NT2/D1 (cell line): ENCODE measurements at places on chromosomes 3 and 15.

DNA sequence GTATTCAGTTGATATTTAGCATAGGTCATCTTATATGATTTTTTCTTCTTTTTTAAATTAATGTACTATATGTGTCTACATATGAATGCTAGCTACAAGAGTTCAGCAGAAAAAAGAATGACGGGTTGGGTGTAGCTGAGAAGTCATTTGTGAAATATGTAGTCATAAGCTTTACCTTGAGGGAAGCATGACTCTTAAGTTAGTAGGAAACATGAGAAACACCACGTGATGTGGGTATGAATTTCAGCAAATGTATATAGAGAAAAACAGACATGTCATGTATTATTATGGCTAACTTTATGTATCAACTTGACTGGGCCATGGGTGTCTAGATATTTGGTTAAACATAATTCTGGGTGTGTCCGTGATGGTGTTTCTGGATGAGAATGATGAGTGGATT is 125.0 kb downstream of the RAP2B start:
- no peak for DNase-seq

DNA sequence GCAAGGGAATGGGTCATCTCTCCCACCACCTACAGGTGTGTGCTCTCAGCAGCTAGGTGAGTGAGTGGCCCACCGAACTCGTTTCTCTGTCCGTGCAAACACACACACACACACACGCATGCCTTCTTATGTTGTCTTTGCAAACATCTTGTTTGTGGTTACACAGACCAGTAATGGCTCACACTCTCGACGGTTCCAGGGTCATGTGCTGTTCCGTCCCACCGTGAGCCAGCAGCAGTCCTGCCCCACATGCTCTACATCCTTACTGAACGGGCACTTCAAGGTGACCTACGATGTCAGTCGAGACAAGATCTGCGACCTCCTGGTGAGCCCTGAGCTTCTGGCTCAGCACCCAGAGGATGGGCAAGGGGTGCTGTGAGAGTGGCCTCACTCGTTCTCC is 4.3 kb downstream of the ITIH1 start:
- no peak for DNase-seq

DNA sequence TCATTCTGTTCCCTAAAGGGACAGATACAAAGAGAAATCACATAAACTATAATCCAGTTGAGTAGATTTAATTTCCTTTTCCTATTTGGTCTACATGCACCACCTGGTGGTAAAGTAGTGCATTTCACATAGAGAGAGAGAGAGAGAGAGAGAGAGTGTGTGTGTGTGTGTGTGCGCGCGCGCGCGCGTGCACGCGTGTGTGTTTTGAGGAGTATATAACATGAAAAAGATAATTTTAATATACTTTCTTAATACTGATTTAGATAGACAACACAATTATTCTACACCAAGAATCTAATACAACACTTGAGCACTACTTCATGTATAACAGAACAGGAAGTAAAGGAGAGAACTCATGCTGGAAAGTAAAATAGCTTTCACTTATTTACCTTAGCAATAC is 1.1 kb upstream of the FGF7 start:
- peak; percentile 13 for DNase-seq

- no peak for DNase-seq
Measured at GRCh38 chr3:101149251-101149650, 156.0 kb upstream of the ABI3BP start.

DNA sequence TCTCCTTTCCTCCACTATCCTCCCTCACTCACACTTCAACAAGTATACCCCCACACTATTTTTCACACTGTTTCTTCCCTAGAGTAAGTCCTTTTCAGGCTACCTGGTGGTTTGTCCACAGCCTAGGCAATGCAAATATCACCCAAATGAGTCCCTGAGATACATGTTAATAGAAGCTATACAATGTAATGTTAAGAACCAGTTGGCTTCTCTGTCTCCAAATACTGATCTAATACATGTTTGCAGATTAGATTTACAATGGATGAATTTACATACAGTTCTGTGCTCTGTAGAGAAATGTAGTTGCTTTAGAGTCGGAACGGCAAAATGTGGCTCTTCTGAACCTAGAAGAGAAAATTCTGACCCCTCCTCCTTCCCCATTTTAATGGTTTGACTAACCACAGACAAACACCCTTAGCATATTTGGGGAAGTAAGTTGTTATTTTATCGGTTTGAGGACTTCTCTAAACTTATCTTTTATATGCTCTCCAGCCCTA is 63.6 kb upstream of the MBNL1 start:
- DNase-seq: no peak

- no peak for DNase-seq
Measured at GRCh38 chr3:95184038-95184437, 1121.2 kb downstream of the NSUN3 start.

DNA sequence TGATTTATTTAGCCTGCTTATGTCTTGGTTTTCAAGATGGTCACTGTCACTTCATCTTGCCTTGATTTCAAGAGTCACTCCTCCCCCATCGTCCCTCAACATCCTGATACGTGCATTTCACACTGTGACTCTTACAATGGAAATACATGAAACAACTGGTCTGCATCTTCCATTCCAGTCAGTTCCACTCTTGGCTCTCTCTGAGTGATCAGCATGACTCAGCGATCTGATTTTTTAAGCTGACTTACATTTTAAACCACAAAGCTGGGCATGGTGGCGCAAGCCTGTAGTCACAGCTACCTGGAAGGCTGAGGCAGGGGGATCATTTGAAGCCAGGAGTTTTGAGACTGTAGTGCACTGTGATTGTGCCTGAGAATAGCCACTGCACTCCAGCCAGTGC is 271.2 kb upstream of the ROPN1 start:
- DNase-seq: no peak

GRCh38 chr3:29936054-29936453 is 655.2 kb downstream of the RBMS3 start:
- no peak for DNase-seq

DNA sequence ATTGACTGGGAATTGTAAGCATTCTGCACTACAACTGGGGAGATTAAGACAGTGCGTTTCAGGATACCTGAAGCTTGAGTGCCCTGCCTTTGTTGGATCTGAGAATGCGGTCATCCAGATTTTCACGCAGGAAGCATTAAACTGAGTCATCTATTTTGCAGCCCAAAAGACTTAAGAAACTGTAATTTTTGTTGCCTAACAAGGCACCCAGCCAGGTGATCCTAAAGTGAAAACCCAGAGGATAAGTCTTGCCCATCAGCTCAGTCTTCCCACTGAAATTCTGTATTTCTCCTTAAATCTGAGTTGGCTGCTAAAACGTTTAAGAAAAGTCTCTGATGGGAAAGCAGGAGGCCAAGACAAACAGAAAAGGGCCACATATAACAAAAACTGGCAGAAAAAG is 242.5 kb upstream of the TMCO5A start:
- no peak for DNase-seq

- peak; percentile 18 for DNase-seq
Measured at GRCh38 chr3:127288921-127289705, 1.3 kb upstream of the PRR20G start.

DNA sequence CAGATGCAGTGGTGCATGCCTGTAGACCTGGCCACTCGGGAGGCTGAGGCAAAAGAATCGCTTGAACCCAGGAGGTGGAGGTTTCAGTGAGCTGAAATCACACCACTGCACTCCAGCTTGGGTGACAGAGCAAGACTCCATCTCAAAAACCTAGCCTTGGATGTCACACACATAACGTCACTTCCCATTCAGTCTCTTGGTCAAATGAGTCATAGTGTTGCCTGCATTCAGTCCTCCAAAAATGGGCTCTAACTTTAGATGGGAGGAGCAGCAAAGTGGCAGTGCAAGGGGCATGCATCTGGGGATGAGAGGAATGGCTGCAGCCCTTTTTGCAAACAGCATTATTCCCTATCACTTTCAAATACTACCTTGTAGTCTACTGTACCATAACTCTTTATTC is 62.9 kb upstream of the AGBL1 start:
- no peak for DNase-seq

- no peak for DNase-seq
Measured at GRCh38 chr15:22887157-22887951, 48.9 kb downstream of the NIPA2 start.

DNA sequence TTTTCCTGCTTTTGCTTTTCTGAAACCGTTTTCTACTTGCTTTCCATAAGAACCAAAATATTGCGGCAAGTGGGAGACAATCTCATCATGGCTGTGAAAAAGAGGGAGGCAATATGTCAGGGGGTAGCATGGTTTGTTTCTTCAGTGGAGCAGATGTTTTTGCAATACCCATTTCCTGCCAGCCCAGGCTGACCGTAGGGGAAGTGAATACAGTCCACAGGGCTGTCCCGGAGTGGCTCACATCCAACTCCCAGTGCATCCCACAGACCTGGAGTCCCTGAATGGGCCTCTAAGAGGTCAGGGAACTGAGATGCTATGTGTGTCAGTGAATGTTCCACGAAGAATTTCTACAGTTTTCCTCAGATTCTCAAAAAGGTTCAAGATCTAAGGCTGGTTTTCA is 69.6 kb downstream of the EPHB1 start:
- no peak for DNase-seq

GRCh38 chr3:57006179-57006657 is 54.2 kb upstream of the SPATA12 start:
- no peak for DNase-seq

DNA sequence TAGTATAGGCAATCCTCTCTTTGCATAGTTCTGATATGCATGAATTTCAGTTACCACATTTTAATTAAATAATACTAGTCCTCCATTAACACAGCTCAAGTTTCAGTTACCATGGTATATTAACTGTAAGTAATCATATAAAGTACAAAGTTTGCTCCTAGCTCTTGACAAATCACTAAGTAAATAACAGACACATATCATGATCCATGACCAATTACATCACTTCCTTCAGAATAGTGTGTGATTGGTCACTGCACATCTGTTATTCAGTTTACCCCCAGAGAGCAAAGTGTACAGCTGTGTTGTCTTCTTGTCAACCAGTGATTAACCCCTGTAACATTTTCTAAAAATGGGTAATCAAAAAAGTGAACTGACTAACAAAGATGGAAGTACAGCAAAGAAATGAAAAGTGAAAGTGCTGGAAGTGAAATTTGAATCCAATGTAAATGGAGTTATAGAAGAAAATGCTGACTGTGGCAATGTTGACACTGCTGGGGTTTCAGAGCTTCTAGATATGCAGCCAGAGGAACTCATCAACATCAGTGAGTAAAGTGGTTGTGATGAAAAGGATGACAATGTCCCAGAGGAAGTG is 30.2 kb upstream of the LEKR1 start:
- DNase-seq: no peak

GRCh38 chr3:101992863-101993262 is 143.5 kb downstream of the NFKBIZ start:
- no peak for DNase-seq

GRCh38 chr3:117268318-117268717 is 558.7 kb downstream of the TUSC7 start:
- DNase-seq: no peak

DNA sequence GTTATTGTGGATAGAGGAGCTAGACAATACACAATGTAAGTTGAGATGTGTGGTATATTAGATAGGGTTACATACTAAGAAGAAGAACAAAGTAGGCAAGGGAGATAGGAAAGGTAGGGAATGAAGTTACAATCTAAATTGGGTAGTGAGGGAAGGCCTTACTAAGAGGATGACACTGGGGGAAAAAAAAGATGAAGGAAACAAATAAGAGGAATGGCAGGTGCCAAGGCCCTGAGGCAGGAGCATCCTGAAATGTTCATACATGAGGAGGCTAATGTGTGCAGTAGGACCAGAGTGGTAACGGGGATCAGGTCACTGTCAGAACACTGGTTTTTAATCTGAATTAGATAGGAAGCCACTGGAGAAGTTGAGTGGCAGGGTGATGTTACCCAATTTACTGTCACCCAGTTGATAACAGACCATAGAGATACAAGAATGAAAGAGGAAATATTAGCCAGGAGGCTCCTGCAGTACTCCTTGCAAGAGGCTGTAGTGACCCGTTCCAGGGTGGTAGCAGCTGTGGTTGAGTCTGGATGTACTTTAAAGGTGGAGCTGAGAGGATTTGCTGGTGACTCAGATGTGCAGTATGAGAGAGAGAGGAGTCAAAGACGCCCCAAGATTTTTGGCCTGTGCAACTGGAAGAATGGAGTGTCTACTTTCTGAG is 14.4 kb downstream of the RTP1 start:
- no peak for DNase-seq

- DNase-seq: no peak
Measured at GRCh38 chr15:69422336-69422895, 8.3 kb downstream of the KIF23 start.

DNA sequence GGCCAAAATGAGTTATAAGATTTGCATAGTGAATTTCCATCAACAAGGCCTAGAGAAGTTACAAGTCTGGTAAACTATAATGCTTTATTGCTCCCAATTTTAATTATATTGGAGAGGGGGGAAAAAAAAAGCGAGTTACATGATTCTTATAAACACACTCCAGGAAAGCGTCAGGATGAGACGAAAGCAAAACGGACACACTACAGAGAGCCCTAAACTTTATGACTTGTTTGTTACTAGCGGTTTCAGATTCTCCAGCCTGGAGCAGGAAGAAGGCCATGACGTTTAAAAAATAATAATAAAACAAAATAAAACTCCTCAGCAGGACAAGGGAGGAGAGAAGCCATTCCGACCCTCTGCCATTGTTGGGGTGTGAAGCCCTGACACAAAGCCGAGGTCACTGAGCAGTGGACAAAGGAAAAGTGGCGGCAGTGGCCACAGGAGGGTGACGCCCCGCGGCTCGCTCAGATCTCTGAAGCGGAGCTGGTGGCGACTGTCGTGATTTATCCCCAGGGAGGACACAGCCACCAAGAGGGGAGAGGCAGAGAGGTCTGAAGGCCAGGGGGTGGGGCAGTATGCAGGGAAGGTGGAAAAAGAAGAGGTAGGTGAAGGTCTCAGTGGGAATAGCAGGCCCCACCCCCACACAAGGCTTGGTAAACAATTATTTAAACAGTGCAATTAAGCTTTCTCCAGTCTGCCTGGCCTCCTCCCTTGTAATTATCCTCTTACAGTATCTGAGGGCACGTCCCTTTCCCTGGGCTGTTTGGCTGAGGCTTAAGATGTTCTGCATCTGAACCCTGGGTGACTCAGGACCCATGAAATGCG is 45.3 kb downstream of the ADAMTS9 start:
- DNase-seq: no peak

GRCh38 chr3:50450209-50450921 is 53.1 kb downstream of the CACNA2D2 start:
- DNase-seq: no peak

DNA sequence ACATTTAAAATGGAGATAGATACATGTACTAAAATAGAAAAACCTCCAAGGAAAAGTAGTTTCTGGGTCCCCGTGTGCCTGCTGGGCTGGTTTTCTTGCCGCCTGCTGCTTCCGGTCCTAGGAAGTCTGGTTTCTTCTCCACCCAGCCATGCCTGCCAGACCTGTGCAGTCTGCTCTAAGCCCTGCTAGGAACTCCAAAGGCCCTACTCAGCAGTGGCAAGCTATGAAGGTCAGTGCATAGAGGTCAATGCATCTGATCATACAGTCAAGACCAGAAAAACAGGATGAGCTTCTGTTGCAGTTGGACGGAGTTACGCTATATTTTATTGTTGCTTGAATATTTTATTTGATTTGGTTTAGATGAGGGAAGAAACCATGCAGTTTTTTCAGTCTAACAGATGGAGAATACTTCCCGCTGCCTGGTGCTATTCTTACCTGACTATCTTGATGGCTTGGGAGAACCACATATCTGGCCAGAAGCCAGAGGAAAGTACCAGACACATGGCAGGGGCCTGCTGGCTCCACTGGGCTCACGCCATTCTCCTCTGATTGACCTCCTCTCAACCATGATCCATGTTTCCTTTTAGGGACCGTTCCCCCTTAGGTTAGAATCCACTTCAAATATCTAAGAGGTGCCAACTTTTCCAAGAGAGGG is 226.8 kb upstream of the ST8SIA2 start:
- DNase-seq: no peak

- DNase-seq: no peak
Measured at GRCh38 chr15:80825361-80826030, 46.3 kb downstream of the CEMIP start.
